ENCODE measurements at places on chromosomes 5 and 9.

- DNase-seq = no peak
Observed at GRCh38 chr9:81669041-81669651, 20.2 kb downstream of the TLE1 start.

- no peak for DNase-seq
Observed at GRCh38 chr9:9108641-9109040, 1309.1 kb upstream of the DMAC1 start.

DNA sequence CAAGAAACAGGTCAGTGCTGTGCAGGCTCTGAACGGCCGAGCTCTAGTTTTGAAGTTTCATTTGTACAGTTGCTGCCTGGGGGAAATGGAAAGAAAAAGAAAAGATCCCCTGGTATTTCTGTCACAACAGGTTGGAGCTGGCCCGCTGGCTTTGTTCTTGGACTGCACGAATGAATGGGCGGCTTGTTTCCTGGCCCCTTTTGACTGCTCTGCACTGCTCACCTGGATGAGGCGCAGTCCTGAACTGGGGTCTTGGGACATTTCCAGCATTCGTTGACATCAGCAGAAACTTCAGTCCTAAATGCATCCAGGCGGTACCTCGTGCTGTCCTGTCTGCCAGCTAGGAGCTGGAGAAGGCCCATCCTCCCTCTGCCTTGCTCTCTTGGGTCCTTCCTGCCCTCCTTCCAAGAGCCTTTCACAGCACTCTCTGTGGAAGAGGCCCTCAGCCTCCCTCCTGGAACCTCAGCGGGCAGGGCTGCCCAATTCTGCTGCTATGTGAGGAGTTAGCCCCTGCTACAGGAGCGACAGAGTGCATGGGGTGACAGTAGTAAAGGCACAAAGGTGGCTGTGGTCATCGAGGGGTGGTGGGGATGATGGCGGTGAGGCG lies 189.2 kb downstream of the FSTL4 start:
- DNase-seq = no peak

DNA sequence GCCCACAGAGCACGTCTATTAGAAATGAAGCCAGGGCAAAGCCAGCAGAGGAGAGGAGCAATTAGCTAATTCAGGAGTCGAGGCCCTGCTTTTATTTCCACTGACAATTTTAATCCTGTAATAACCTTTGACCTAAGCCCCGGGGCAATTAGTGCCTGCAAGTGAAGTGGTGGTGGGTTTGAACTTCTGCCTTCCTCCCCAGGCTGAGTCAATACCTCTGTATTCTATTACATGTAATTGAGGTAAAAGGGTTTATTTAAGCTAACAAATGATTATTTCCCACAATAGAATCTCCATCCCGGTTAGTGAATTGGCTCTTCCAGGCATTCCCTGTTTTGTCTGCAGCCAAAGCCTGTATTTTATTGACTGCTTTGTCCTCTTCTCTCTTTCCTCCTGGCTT lies 49.9 kb downstream of the FGF18 start:
- no peak for DNase-seq
